ENCODE measurements at places on chromosomes 5 and 9. TPM values are rescaled to one million over a fixed set of nuclear protein-coding genes. Genes with fewer than 3 reads are reported as not detected.
A peak's percentile ranks its signal among the peaks of the same experiment; 100 is the strongest.

Gene LCN10
- 21.3 TPM for polyA plus RNA-seq

GRCh38 chr5:55172051-55172899 lies 702 bp downstream of the CDC20B start:
- peak; percentile 84 for DNase-seq

DNA sequence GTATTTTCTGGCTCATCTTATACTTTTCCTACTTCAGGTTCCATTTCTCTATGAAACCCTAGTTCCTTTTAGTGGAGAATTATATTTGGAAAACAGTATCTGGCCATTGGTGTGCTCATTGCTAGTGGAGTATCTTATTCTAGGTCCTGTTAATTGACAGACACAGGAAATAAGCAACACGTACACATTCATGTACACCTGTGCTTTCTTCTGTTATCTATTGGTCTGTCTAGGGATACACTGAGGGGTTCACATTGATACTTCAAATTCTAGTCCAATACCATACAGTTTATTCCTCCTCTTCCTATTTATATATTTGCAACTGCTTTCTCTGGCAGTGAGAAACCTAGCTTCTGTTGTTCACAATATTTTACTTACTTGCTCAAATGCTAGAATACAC lies 110.2 kb downstream of the FER start:
- DNase-seq: no peak

DNA sequence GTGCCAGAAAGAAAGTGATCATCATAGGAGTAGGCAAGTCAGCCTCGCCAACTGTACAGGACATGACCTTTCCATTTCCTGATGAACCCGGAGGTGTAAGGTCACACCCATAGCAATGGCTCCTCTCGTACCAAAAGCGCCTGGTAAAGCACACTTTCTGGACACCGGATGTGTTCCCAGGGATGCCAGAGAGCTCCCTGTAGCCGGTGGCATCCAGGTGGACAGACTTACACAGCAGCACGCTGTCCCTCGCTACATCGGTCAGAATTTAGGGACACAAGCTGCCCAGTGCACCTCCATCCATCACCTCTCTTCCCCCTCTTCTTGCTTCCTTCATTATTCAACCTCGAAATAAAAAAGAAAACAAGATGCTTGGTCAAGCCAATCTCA lies 105.4 kb downstream of the SYK start:
- DNase-seq: no peak

GRCh38 chr5:3277590-3278196 lies 317.9 kb upstream of the IRX1 start:
- DNase-seq: no peak

DNA sequence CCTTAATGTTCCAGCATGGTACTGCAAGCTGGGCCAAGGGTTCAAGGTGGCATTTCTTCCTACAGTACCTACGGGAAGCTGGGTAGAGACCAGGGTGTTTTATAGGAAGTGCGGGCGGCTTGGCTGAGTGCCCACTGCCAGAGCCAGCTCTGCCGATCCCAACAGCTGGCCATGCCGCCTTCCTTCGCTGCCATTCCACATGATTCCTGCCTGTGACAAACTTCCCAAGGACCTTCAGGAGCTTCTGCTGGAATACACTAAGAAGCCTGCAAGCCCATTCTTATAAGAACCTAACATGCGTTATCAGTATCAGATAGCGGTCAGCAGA lies 22.0 kb downstream of the MYO10 start:
- no peak for DNase-seq

DNA sequence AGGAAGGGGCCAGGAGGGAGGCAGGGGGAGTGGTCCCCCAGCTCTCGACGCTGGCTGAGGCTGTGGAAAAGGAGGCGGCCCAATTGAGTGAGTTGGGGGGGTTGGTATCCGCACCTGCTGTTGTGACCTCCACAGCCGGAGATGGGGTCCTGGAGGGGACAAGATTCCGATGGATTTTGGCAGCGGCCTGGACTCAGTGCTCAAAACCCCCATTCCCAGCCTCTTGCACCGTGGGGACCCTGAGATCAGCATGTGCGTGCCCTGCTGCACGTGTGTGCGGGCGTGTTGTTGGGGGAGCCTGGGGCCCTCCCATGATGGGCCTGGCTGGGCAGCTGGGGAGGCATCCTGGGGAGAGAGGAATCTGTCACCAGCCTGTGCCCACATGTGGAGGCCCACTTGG lies 15.0 kb downstream of the CNTFR start:
- DNase-seq: peak; percentile 66

- DNase-seq: no peak
Measured at GRCh38 chr5:83219495-83219894, 142.1 kb downstream of the XRCC4 start.

Gene SPINK13
- polyA plus RNA-seq: not detected

Gene TPPP
- polyA plus RNA-seq: 11.1 TPM

- no peak for DNase-seq
Measured at GRCh38 chr9:13769641-13770040, 490.1 kb upstream of the MPDZ start.

Gene NME5
- polyA plus RNA-seq: 1.2 TPM

DNA sequence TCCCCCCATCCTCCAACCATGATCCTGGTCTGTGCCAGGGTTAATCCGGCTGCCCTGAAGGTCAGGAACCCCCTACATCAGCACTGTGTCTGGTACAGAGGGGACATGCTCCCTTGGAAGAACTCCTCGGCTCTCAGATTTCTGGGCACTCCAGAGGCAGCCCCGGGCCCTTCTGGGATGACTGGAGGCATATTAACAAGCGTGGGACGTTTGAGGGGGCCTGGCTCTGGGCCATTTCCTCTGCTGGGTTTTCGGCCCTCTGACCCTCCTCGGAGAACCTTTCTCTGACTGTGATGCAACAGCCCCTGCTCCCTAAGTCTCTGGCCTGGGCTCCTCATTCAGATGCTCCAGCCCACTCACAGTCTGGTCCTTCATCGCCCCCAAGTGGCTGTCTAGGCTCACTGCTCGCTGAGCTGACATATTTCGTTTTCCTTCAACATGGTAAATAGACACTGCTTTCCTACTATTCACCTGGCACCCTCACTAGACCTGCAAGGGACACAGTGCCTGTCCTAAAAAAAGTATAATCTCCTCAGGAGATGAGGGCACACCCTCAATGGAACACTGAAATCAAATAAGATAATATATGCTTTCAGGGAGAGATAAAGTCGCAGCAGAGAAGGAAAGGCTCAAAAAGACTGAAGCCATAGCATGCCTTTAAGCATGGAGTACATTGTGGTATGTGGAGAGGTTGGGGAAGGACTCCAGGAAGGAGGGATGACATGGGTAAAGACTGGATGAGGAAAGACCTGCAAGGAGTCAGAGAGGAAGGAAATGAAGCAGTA lies 404.7 kb upstream of the TRPC7 start:
- peak; percentile 55 for DNase-seq

DNA sequence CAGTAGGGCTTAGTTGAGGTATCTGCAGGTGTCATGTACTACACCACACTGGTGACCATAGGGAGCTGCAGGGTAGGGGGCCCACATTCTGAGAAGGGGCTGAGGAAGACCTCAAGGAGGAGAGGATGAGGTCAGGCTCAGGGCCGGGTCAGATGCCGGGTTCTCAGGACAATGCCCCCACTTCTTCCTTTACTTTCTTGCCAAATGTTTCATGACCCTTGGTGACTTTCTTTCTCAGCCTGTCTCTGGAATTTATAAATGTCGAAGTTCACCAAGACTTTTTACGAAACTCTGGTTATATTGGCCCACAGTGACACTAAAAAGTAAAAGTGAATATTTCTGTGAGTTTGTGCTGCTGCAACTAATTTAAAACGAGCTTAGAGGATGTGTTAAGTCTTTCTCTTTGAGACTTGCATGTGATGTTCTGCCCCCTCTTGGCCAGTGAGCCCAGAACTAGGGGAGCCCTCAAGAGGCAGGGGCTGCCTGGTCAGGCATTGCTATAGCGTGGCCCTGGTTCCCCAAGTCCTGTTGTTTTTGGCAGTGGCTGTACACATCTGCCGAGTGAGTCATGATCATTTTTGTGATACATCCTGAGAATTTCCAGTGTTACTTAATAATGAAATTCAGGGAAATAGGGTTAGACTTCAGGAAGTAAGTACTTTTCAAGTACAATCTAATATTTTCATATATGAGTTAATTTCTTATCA lies 11.2 kb downstream of the ACO1 start:
- peak; percentile 32 for DNase-seq

DNA sequence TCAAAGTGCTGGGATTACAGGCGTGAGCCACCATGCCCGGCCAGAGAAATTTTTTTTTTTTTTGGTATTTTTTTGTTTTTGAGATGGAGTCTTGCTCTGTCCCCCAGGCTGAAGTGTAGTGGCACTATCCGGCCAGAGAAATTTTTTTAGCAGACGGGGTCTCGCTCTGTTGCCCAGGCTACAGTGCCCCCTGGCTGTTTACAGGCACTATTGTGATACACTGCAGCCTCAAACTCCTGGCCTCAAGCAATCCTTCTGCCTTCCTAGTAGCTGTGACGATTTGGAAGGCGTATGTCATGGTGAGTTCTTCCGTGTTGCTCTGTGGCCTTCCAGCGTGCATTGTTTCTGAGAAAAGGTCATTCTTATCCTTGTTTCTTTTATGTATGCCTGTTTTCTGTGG lies 47.5 kb downstream of the CNOT6 start:
- DNase-seq: no peak

Gene C5orf52
- not detected for polyA plus RNA-seq

Gene ARL14EPL
- not detected for polyA plus RNA-seq

Gene ORM2
- polyA plus RNA-seq: not detected

DNA sequence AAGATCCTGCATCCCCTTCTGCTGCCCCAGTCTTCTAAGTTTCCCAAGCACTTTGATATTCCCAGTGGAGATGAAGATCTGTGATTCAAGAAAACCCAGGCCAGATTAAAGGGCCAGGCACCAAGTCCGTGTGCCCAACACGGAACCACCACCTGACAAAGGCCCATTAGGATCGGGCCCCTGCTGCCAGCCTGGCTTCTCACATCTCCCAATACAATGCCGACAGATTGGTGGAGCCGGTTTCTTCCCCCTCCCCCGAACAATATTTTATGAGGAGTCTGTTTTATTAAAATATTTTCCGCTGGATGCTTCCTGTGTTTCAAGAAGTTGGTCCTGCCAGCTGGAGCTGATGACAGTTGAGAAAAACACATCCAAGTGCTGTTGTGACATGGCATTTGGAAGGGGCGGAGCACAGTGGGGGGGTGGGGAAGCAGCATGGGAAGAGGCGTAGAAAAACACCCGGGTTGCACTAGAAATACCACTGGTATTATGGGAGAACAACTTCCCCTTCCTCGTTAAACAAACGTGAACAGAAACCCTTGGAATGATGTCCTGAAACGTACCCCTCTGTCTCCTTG lies 45.0 kb downstream of the CRB2 start:
- no peak for DNase-seq

DNA sequence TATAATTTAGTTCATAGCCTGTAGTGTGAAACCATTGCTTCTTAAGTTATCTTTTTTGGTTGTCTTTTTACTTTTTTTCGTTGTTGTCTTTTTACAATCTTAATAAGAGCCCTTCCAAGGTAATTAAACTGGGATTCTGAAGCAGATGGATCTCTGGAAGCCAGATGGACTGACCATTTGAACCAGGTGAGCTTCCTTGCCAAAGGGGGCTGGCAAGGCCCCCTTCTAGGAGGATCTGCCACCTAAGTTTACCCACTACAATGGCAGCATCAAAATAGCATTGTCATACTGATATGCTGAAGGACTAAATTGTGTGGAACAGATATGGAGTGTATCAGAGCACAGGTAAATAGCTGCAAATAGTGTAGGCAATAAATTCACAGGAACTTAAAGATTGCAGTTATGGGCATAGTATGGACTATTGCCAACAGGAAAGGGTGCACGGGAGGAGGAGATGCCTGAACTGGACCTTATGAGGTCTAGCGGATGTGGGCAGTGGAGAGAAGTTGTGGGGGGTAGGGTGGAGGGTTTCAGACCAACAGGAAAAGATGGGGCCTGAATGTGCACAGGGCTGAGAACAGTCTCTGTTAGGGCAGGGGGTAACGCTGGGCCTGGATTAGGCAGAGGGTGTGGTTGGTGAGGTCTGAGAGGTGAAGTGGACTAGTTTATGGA lies 61.5 kb upstream of the CTXN3 start:
- no peak for DNase-seq

Gene OR1J2
- polyA plus RNA-seq: not detected

DNA sequence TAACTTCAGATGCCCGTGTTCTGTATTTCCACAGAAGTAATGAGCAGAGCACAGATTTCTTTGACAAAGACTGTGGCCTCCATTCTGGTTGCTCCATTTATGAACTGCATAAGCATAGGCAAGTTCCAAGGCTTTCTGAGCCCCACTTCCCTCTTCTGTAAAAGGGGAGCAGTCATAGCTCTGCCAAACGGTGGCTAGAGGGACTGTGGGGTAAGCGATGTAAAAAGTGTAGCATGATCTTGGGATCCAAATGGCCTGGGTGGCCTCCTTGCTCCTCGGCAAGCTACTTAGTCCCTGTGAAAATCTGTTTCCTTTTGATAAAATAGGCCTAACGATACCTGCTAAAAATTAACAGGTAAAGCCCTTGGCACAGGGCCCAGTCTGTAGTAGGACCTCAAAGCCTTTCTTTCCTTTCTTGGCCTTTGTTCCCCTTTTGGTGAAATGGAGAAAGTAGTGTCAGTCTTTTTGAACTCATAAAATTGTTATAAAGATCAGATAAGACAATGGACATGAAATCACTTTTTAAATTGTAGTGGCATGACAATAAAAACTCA lies 646.6 kb downstream of the ACTL7B start:
- DNase-seq: no peak

GRCh38 chr5:80068775-80069174 lies 33.6 kb downstream of the THBS4 start:
- DNase-seq: no peak

DNA sequence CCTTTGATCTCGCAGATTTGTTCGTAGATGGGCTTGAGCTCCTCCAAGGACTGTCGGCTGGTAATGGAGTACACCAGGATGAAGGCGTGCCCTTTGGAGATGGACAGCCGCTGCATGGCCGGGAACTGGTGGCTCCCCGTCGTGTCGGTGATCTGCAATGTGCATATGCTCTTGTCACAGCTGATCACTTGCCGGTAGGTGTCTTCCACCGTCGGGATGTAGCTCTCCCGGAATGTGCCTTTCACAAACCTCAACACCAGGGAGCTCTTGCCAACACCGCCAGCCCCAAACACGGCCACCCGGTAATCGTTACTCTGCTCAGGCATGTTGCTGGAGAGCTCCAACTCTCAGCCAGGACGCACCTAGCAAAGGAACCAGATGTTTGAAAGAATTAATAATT lies 29.1 kb downstream of the DIRAS2 start:
- no peak for DNase-seq

Gene PALM2AKAP2
- polyA plus RNA-seq: 28.8 TPM
